Progenitor cell of endocrine pancreas (in vitro differentiated cells): ENCODE measurements at places on chromosomes 16 and 17.

DNA sequence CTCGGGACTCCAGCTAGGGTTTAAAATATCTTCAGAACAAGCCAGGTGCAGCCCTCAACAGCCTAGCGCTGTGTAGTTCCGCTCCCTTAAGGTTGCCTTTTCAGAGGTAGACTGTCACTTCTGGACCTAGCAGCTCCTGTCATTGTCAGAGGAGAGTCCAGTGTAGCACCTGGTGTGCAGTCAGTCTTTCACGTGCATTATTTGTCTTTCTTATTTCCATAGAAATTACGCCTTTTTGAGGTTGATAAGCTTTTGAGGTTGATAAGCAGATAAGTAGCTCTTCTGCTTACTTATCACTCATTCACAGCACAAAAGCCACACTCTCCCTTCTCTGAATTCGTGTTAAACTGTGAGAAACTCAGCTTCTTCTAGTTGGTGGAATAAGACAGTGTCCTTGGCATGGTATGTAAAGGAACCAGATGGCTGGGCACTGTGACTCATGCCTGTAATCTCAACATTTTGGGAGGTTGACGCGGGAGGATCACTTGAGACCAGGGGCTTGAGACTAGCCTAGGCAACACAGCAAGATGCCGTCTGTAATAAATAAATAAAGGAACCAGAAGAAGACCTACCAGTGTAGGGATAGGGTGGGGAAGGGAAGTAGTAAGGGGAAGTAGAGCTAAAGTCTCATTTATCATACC, 10.2 kb downstream of the EEF2K start:
- DNase-seq = no peak

- no peak for DNase-seq
Measured at GRCh38 chr17:4040784-4041183, 76.5 kb upstream of the ATP2A3 start.

DNA sequence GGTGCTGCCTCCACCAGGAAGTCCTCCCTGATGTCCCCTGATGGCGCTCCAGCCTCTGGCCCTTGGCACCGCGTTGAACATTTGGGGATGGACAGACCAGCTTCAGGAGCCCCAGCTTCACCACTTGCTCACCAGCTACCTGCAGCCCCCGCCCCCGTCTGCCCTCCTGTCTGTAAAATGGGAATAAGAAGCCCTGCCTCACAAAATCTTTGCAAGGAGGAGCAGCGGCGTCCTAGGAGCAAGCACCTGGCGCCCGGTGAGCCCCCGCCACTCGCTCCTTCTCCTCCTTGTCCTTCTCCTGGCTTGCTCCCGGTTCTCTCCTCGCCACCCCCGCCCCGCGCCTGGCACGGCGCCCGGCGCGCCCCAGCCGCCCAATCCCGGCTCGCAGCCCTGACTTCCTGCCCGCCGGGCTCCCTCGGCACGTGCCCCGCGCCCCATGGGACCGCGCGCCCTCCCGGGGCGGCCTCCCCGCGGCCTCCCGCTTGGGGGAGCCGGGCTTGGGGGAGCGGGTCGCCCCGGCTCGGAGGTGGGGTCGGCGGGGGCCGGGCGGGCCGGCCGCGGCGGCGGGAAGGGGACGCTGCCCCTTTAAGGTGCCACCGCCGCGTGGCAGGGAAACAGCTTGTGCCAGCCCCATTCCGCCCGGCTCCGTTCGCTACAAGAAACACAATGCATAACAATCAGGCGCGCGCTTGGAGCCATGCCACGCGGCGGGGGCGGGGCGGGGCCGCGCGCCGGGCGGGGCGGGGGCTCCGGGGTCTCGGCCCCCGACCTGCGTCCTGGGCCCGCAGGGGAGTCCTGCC, 9.1 kb upstream of the PPP1R1B start:
- DNase-seq = no peak

DNA sequence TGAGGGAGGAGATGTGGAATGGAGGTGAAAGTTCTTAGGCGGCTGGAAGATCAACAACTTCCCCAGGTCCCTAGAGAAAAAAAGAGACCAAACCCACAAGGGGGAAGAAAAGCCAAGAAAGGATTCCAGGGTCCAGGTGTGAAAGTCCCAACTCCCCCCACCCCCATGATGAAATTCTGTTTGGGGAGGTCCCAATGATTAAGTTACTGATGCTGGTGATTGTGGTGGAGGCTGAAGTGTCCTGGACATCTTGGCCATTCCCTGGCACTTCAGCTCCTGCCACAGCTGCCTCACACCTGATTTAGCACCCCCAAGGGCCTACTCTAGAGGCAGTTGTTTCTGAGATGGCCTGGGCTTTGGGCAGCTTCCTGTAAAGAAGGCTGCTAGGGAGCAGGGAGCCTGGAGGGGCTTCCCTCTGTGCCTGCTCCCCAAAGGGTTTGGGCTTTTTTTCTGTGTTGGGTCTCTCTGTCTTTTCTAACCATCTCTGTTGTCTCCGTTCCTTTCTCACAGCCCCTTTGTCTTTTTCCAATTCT, 13.1 kb downstream of the HOXB4 start:
- no peak for DNase-seq

GRCh38 chr16:67647111-67647651, 2.2 kb downstream of the CARMIL2 start:
- no peak for DNase-seq
